Breast epithelium (tissue), 4 donors: ENCODE measurements at places on chromosomes 2 and 18. TPM values are rescaled to one million over a fixed set of nuclear protein-coding genes. Genes with fewer than 3 reads are reported as not detected.

Gene TFCP2L1
- 7.5 TPM for total RNA-seq

Gene SPC25
- total RNA-seq: 1.0 TPM

Gene POTEJ
- not detected for total RNA-seq

Gene MRPL44
- 27.4 TPM for total RNA-seq

Gene PRKAG3
- total RNA-seq: not detected

Gene APLF
- 8.5 TPM for total RNA-seq

Gene NAB1
- 76.2 TPM for total RNA-seq

Gene UNC50
- total RNA-seq: 51.8 TPM

Gene HAAO
- total RNA-seq: 6.2 TPM

Gene GNLY
- 2.0 TPM for total RNA-seq

Gene LIPG
- 0.16 TPM for total RNA-seq

Gene ATP9B
- total RNA-seq: 55.9 TPM

Gene PDCD1
- total RNA-seq: 0.88 TPM

Gene UPP2
- not detected for total RNA-seq

Gene DNAH7
- total RNA-seq: 1.3 TPM

Gene AKAIN1
- not detected for total RNA-seq

Gene MARCHF4
- total RNA-seq: not detected

Gene PROKR1
- 0.80 TPM for total RNA-seq

Gene FIGLA
- total RNA-seq: not detected

Gene VWC2L
- total RNA-seq: not detected

Gene KLHL14
- 0.59 TPM for total RNA-seq

Gene PDE11A
- total RNA-seq: 2.2 TPM

Gene TMEM17
- total RNA-seq: 0.33 TPM

Gene MAPK4
- 1.9 TPM for total RNA-seq

Gene REG1A
- not detected for total RNA-seq

Gene RGPD3
- total RNA-seq: 1.6 TPM

Gene SLC11A1
- 17.9 TPM for total RNA-seq
